ENCODE measurements at places on chromosomes 3 and 15. TPM values are rescaled to one million over a fixed set of nuclear protein-coding genes. Genes with fewer than 3 reads are reported as not detected.

Gene C3orf62
- 3.4 TPM for total RNA-seq

Gene STIMATE
- total RNA-seq, result 36.8 TPM

Gene TMEM207
- total RNA-seq, result not detected

DNA sequence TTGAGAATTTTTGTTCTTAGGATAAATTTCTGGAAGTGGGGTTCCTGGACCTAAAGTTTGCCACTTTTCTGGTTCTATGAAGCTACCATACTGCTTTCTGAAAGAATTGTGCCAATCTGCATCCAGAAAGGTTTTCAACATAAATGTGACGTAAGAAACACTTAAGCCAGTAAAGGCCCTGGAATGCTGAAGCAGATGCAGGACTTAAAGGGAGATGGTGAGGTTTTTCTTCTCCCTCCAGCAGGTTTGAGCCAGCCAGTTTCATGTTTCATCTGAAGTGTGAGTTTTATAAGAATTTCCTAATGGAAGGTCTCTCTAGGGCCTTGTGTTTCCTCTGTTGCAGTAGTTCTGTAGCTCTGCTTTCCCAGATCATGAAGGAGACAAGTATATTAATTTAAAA lies 33.1 kb downstream of the ZNF592 start:
- no peaks in the 10 kb centered on the region for H3K27me3 ChIP-seq
- H3K27ac ChIP-seq, result no peak overlapping the region
- H3K36me3 ChIP-seq, result no peaks in the 10 kb centered on the region
- no peak for DNase-seq

DNA sequence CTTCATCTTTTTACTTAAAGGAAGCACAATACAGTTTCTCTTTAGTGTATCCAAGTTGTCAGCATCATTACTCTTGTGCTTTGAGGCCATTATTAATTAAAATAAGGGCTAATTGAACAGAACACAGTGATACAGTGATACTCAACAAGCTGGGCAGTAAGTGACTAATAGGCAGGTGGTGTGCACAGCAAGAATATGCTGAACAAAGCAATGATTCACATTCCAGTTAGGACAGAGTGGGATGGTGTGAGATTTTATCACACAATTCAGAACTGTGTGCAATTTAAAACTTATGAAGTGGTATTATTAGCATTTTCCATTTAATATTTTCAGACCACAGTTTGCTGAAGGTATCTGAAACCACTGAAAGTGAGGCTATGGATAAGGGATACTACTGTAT lies 116.9 kb downstream of the PLOD2 start:
- no peaks in the 10 kb centered on the region for H3K27me3 ChIP-seq
- no peak overlapping the region for H3K27ac ChIP-seq
- H3K4me1 ChIP-seq, result no peaks in the 10 kb centered on the region
- no peaks in the 10 kb centered on the region for H3K36me3 ChIP-seq
- DNase-seq, result no peak
- H3K4me3 ChIP-seq, result no peak overlapping the region

DNA sequence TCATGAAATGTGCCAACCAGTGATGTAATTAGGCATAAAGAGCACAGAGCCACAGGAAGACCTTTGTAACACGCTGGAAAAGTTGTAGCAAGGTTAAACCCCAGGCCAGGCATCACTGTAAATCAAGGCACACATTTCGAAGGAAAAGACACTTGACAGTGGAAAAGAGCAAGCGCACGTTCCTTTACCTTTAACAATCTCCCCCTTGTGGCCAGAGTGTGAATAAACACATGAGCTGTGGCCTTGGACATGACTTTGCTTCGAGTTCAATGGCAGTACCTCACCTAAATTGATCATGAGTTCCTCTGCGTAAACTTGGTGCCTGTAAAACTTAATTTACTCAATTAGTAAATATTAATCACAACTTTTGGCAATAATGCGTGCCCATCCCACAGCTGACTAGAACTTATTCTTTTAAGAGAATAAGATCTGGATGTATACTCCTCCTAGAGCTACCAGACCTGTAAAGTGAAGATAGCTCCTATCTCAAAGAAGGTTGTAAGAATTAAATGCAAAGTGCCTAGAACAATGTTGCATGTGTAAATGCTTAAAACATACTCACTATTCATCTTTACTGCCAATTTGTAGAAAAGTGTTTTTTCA lies 757.0 kb upstream of the NECTIN3 start:
- H3K4me3 ChIP-seq, result no peak overlapping the region
- peak; percentile 77 for DNase-seq
- H3K36me3 ChIP-seq, result no peaks in the 10 kb centered on the region
- no peak overlapping the region for H3K27ac ChIP-seq

DNA sequence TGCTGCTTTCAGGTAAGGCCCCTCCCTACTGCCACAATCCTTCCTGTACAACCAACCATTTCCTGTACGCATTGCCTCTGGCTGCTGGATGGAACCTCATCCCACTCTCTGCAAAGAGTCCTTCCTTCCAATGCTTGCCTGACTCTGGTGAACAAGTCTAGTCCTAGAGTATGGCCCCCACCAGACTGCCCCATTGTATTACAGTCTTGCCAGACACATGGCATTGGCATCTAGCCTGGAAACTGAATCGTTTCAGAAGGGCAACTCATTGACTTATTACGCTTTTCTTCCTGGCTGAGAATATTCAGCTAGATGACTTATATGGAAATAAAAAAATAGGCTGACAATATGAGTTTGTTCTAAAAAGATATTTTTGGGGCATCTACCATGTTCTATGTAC lies 170.3 kb downstream of the SUCLG2 start:
- DNase-seq, result peak; percentile 26
- H3K27me3 ChIP-seq, result no peaks in the 10 kb centered on the region
- no peak overlapping the region for H3K4me3 ChIP-seq
- no peak overlapping the region for H3K27ac ChIP-seq
- H3K36me3 ChIP-seq, result no peaks in the 10 kb centered on the region
- H3K4me1 ChIP-seq, result peaks cover 17% of the 10 kb centered on the region

DNA sequence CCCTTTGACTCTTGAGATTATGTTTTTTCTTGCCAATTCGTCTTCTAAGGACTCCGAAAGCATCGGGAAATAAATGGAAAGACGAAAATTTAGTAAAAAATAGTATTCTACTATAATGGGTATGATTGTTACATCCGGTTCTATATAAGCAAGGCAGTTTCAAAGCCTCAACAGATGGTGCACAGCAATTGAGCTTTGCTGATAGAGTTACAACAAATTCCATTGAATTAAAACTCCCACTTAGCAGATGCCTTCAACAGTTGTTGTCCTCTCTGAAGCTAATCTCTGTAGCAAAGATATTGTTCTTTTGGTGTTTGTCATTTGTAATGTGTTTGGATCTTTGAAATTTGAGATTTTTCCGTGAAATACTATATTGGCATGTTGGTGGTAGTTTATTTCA lies 16.1 kb upstream of the GHSR start:
- no peaks in the 10 kb centered on the region for H3K36me3 ChIP-seq
- H3K27ac ChIP-seq, result no peak overlapping the region
- no peak for DNase-seq
- H3K4me3 ChIP-seq, result no peak overlapping the region
- H3K4me1 ChIP-seq, result no peaks in the 10 kb centered on the region

DNA sequence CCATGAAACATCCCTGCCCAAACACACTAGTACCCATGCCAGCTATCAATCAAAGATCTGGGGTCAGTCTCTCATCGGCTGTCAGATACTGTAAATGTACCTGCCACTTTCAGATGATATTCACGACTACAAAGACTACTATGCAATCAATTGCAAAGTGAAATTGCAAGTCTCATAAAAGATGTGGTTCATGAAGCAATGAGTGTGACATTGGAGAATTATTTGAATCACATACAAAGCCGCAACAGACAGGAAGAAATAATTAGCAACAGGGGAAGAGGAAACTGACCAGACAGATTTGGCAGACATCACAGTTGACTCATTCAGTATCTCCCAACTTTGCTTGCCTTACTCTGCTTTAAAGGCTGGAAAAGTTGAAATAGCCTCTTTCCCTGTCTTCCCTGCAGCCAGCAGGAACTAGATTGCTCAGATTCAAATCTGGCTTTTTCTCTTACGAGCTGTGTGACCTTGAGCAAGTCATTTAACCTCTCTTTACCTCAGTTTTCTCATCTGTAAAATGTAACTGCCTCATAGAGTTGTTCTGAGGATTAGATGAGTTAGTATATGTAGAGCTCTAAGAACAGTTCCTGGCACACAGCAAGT lies 95.7 kb upstream of the C3orf80 start:
- no peaks in the 10 kb centered on the region for H3K27me3 ChIP-seq
- no peak overlapping the region for H3K4me3 ChIP-seq
- peak; percentile 38 for DNase-seq

Data from adrenal gland (tissue), 19 donors.